ENCODE measurements at places on chromosomes 3 and 15.

DNA sequence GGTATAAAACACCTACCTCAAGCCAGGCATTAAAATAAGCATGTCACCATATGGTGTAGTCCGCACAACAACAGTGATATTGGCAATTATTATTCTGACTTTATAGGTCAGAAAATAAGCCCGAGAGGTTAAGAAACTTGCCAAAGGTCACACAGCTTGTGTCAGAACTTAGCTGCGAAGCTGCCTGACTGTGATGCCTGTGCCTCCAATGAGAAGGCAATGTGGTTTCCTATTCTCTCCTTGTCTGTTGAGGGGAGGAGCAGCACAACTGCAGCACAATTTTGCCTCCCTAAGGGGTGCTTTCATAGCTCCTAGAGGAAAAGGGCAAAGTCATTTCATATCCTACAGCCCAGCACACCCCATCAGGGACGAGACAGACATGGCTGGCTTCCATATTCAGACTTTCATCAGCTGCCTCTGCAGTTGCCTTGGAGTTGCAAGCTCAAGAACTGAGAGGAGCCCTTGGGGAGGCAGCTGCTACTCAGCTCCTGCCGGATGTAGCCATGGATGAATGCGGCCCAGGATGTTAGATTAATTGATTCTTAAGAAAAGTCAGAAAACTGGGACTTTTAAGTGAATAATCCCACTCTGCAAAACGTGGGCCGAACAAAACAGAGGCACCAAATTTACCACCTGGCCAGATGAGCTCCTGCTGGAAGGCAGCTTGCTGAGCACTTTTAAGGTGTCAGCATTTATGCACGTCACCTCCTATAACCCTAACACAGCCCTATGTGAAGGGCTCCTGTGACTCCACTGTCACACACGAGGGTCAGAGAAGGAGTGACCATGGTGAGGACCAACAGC, 38.5 kb downstream of the MYO5C start:
- no peak for DNase-seq

- no peak for DNase-seq
These were observed 7.8 kb downstream of the SCG5 start for GRCh38 chr15:32649342-32649741.

DNA sequence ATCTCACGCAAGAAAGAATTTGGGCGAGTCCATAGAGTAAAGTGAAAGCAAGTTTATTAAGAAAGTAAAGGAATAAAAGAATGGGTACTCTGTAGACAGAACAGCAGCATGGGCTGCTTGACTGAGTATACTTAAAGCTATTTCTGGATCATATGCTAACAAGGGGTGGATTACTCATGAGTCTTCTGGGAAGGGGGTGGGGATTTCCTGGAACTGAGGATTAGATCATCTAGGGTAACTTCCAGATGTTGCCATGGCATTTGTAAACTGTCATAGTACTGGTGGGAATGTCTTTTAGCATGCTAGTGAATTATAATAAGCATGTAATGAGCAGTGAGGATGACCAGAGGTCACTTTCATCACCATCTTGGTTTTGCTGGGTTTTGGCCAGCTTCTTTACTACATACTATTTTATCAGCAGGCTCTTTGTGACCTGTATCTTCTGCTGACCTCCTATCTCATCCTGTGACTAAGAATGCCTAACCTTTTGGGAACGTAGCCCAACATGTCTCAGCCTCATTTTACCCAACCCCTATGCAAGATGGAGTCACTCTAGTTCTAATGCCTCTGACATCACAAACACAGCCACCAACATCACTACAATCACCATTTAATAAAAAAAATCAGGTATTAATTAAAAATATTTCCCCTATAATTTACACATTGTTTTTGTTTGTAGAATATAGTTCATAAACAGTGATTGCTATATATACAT, 890.7 kb upstream of the EPHA6 start:
- DNase-seq = no peak

DNA sequence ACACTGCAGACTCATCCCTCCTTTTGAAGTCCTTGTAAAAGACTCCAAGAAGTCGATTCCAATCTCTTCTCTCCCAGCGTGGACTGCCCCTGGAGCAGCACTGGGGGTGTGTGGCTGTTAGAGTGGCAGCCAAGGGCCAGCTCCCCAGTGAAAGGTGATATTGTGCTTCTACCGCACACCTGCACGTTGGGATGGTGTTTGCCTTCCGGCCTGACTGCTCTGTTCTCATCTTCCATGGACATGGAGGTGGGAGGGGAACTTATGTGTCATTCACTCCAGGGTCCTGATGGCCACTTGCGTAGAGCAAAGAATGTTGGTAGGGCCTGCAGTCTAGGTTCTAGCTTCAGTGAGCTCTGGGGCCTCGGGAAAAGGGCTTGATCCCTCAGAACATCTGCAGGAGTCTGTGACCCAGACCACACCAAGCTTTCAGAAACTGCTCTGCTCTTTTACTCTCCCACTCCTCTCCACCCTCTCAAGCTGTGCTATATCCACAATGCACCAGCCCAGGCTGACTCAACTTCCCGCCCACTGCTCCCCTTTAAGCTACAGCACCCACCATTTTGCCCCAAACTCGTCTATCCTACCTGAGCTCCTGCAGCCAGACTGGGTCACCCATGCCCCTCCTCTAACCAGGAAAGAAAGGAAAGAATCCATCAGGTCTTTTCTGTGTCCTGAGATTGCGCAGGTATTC, 31.3 kb downstream of the LIPC start:
- DNase-seq = no peak

DNA sequence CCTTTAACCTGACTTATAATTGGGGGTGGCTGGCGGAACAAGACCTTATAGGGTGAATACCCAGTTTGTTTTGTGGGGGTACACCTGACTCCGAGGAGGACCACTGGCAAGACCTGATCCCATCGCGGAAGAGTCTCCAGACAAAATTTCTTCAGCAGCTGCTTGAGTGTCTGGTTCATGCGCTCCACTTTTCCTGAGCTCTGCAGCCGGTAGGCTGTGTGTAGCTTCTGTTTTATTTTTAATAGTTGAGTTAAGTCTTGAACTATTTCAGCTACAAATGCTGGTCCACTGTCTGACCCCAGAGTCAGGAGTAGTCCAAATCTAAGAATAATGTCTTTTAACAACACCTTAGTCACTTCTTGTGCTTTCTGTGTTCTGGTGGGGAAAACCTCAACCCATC, 21.2 kb upstream of the NOX5 start:
- DNase-seq = no peak

- DNase-seq = no peak
These were observed 48.1 kb upstream of the XXYLT1 start for GRCh38 chr3:195319060-195319459.

DNA sequence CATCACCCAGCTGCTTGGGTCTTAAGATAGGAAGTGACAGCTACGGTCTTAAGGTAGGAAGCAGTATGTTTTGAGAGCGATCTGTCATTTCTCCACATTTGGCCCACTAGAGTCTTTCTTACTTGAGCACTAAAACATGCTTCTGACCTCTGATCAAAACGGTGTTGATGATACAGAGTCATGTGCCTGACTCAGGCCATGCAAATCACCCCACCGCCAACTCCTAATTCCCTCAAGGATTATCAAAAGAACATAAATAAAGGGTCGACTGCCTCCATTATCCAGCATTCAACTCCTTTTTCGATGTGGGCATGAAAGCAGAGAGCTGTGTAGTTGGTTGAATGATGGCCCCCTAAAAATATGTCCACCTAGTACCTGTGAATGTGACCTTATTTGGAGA, 201.7 kb upstream of the PROK2 start:
- no peak for DNase-seq

- DNase-seq = no peak
These were observed 188.4 kb upstream of the SYNPR start for GRCh38 chr3:63089751-63090132.

- DNase-seq = no peak
These were observed 61.3 kb downstream of the CEMIP start for GRCh38 chr15:80840182-80841130.

DNA sequence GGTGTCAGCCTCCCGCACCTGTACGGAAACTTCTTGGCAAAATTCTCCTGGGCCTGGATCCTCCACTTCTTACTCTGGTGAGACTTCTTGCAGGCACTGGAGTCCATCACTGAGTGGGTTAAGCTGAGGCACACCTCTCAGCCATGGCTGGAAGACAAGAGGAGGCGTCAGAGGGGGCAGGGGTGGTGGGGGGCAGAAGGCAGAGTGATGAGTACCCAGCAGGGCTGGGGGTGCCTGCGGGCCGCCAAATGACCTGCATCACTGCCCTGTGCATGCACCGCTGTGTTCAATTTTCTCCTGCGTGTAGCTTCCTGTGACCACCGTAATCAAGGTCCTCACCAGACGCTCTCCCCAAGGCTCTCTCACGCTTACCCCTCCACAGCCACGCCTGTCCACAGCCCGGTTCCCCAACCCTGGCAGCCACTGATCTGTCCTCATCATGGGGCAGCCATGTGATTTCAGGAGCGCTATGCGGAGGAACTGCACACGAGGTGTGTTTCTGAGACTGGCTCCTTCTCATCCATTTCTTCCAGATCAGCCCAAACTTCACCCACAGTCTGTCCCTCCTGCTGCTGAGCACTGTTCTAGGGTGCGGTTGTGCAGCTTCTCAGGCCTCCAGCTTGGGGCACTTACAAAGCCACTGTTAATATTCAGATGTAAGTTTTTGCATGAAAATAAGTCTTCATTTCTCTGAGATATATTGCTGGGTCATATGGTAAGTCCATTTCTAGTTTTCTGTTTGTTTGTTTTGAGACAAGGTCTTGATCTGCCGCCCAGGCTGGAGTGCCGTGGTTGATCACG, 5.2 kb downstream of the C3orf22 start:
- DNase-seq = no peak

DNA sequence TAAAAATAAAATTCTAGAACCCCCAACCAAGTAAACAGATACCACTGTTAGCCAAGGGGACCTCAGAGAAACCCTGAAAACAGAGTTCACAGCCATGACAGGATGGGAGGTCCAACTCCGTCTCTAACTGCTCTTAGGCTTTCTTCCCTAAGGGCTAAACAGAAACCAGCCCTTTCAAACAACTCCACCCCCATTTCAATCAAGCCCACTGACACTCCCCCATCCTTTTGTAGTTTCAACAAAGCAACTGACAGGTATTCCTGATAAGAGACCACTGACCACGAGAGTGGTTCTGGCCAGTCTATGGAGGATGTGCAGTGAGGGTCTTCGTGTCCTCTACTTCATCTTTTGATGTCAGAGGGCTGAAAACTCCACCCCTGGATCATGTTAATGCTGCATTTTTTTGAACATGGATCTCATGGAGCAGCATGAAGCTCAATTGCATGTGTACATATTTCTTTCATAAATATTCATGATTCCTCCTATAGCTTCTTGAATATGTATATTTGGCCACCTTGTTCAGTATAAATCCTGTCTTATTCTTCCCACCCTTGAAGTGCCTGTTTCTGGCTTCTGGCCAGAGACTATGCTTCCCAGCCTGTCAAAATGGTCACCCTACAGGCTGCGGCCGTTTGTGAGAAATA, 222.6 kb downstream of the OSBPL10 start:
- no peak for DNase-seq

DNA sequence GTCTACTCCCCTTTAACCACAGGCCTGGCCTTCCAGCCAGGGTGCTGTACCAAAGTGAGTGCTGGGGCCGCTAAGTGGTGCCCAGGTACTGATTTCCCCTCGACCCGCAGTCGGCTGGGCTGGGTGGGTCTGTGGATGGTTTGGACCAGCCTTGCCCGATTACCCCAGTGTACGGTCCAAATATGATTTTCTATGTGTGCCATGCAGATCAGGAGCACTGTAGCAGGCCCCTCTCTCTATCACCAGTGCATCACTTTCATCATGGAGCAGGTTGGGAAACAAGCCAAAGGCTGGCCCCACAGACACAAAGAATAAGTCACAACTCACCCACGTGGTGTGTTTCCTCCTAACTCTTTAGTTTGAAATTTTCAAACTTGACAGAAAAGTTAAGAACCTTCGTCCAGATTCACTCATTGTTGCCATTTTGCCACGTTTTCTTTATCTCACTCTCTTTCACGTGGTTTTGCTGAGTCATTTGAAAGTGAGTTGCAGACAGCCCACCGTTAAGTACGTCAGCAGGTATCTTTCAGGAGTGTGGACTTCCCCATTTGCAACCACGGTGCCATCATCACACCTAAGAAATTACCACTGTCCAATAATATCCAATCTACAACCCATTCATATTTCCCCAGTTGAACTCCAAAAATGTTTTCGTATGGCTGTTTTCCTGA, 37.0 kb downstream of the ZNF710 start:
- DNase-seq = no peak

GRCh38 chr3:131072845-131073244, 46.2 kb downstream of the NEK11 start:
- DNase-seq = no peak

- no peak for DNase-seq
These were observed 93.0 kb upstream of the BOC start for GRCh38 chr3:113118336-113118735.

DNA sequence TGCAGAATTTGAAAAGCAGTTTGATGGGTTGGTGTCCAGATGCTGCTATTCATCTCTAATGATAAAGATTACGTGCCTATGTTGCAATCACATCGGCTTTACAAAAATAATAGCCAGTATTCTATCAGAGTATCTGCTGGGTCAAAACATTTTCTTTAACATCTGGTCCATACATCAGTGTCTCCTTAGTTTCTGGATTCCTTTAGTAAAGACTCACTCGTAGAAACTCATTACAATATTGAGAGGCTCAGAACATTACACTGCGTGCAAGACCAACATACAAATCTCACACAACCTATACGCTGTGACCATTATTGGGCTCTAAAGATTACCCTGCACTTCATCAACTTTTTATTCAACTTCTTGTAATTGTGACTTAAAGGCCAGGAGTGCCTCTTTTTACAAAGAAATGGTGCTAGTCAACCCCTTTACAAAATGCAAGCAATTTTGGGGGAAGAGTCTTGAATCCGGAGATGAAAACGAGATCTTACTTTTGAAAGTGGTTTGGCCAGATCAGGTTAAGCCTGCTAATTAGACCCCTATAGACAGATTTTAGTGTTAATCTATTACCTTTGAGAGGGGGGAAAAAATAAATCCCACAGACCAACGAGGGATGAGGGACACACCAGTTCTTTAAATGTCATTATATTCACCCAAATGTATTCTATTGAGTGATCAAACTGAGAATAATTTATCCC, 2.9 kb downstream of the TRA2B start:
- no peak for DNase-seq
